ENCODE measurements at places on chromosomes 13 and 19.

DNA sequence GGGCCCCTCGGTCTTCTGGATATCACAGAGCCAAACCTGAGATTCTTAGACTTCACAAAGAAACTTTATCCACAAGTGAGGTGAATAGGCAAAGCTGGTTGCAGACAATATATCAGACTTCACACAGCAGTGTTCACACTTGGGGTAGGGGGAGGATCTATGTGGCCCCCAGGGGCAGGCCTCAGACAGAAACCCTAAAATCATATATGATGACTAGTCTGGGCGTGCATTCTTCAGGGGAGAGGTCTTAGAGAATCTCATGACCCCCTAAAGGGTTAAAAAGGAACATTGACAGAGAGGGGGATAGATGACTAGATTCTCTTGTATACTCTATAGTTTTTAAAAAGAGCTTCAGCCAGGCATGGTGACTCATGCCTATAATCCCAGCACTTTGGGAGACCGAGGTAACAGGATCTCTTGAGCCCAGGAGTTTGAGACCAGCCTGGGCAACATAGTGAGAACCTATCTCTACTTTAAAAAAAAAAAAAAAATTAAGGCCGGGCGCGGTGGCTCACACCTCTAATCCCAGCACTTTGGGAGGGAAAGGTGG, 2.8 kb downstream of the TYROBP start:
- no peak for DNase-seq

- no peak for DNase-seq
Observed at GRCh38 chr19:17058236-17058635, 17.0 kb downstream of the HAUS8 start.

GRCh38 chr19:10126213-10126639, 6.5 kb upstream of the EIF3G start:
- no peak for DNase-seq

DNA sequence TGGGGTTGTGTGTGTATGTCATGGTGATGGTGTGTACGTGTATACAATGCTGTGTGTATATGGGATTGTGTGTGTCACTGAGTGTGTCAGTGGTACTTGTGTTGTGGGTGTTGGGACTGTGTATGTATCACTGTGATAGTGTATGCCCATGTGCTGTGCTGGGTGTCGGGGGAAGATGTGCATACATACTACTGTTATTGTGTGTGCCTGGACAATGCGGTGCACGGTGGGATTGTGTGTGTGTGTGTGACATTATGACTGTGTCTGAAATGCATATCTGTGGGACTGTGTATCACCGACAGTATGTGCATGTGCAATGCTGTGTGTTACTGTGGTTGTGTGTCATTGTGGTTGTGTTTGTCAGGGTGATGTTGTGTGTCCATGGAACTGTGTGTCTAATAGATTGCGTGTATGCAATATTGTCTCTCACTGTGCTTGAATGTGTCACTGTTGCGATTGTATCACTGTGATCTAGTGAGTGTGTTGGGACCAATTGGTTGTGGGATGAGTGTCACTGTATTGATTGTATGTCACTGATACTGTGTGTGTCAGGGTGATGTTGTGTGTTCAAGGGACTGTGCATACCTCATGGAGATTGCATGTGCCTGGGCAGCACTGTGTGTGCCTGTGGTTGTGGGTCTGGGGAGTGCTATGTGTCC, 11.0 kb upstream of the BBC3 start:
- no peak for DNase-seq

DNA sequence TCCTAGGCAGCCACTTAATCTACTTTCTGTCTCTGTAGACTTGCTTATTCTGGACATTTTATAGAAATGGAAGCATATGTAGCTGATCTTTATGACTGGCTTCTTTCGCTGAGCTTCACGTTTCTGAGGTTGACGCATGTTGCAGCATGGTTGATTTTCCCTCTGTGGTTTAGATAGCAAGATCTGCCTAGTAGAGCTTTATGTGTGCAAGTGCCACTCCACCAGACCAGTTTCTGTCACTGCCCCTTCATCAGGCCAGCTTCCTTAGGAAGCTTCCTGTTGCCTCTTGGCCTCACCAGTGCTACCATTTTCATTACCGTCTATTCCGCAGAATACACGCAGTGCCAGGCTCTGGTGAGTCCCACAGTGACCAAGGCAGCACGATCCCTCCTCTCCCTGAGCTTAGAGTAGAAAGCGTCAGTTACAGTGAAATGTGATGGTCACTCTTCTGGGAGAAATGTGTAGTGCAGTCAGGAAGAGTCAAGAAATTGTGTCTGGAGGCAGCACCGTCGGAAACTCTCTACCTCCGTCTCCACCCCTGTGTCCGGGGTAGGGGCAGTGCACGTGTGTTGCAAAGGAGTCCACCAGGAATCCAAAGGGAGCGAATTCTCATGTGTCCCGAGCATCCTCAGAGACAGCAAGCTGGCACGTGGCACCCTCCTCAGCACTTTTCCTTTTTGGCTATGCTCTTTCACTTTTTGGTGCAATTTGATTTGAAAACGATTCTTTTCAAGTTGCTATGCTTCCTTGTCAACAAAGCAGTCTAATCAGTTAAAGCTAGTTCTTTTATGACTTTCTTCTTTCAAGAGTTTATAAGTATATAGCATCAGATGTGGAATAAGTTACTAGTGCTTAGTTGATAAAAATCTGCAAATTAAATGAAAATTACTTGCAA, 45.4 kb upstream of the GPR183 start:
- no peak for DNase-seq

DNA sequence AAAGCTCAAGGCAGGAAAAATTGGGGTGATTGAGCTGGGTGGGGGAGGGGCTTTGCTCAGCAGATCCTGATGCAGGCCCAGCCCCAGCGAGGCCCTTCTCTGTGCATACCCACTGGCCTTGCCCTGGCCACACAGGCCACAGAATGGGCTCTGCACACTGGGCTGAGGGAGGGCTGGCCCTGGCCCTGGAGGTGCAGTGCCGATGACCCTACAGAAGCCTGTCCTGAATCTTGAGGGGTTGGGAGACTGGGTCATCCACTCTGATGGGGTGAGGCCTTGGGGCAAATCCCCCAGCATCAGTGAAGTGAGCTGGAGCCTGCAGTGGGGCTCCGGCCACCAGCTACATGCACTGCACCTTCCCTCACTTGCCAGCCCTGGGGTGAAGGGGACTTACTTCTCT, 153.1 kb downstream of the URI1 start:
- no peak for DNase-seq

- DNase-seq, result no peak
Observed at GRCh38 chr13:76647550-76647949, 238.7 kb downstream of the KCTD12 start.

DNA sequence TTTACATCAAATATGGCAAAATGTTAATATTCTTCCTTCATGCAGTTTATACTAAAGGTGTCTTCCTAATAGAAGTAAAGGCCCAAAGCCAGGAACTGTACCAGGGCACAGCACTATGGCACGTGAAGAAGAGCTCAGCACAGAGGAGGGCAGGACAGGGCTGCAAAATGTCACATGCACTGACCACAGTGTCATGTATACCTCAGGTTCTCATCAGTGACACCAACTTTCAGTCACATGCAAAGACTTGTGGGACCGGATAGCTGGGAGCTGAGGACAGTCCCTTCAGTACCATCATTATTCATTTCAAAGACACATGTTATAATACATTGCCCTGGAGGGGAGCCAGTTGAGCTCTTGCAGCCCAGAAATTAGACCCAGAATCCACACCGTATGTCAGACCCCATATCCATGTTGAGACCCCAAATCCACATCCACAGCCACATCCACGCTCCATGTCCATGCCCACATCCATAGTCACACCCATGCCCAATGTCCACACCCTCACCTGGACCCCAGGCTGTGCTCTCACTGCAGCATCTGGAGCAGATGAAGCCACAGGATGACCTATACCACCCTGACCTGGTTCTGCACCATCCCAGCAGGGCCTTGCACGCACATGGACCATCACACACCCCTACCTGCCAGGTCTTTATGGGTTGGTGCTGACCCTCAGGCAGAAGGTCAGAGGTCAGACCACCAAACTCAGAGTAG, 111.8 kb downstream of the TUBA3C start:
- DNase-seq, result no peak

- no peak for DNase-seq
Observed at GRCh38 chr13:112747256-112747655, 57.4 kb downstream of the ATP11A start.

DNA sequence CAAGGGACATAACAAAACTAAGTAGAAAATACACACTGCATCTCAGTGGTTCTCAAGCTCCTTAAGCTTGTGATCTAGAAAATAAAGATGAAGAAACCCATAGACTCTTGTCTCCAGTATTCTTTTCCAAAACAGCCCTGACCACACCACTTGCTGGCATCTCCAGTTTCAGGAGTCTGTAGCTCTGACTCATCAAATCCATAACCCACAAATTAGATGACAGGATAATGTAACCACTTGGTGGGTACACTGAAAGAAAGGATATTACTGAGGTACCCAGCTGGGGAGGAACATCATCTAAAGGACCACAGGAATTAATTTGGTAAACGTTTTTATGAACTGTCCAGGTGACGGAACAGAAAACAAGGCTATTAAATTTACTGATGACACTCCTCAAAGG, 214.7 kb downstream of the VWA8 start:
- DNase-seq, result no peak

GRCh38 chr13:94234738-94235137, 244.7 kb downstream of the DCT start:
- no peak for DNase-seq

DNA sequence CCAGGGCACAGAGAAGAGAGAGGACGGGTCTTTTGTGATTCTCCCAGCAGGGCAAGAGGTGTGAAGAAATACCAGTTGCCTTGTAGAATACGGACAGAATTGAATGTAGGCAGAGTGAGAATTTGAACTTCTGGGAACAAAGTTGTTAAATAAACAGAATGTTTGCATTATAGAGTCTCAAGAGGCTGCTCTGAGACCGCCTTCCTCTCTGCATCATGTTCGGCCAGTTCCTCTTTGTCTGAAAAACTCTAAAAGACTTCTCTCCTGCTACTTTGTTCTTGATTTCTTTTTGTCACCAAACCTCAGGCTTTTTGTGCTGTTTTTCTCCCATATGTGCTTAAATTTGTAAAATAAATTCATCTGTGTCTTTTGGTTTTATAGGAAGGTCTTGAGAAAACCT, 256.4 kb downstream of the DLEU7 start:
- DNase-seq, result no peak

DNA sequence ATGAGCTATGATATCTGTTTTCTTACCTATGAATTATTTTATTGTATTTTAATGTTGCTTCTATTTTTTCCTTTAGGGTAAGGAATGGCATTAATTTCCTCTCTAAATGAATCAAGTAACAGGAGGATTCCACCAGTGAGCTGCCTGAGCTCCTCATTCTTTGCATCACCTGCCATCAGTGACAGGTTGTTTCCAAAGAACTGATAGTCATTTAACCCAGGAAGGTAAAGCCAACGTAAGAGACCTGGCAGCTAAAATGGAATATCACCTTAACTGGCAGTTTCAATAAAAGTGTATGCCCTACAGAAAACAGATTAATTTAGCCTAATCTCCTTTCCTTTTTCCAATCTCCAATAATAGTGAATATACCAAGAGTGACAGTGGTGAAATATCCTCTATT, 812.0 kb downstream of the SLITRK5 start:
- DNase-seq, result no peak

- DNase-seq, result no peak
Observed at GRCh38 chr19:15289673-15290072, 42.7 kb downstream of the BRD4 start.

GRCh38 chr19:5801796-5802619, 2.9 kb upstream of the NRTN start:
- no peak for DNase-seq

GRCh38 chr13:91053318-91054065, 294.0 kb upstream of the MIR17HG start:
- DNase-seq, result no peak

GRCh38 chr19:4744451-4745174, 21.0 kb upstream of the DPP9 start:
- no peak for DNase-seq

- no peak for DNase-seq
Observed at GRCh38 chr13:38303816-38304320, 45.8 kb upstream of the UFM1 start.
